ENCODE measurements at places on chromosomes 2 and 18.

GRCh38 chr2:134420259-134420658 is 166.4 kb downstream of the MGAT5 start:
- no peak for DNase-seq

DNA sequence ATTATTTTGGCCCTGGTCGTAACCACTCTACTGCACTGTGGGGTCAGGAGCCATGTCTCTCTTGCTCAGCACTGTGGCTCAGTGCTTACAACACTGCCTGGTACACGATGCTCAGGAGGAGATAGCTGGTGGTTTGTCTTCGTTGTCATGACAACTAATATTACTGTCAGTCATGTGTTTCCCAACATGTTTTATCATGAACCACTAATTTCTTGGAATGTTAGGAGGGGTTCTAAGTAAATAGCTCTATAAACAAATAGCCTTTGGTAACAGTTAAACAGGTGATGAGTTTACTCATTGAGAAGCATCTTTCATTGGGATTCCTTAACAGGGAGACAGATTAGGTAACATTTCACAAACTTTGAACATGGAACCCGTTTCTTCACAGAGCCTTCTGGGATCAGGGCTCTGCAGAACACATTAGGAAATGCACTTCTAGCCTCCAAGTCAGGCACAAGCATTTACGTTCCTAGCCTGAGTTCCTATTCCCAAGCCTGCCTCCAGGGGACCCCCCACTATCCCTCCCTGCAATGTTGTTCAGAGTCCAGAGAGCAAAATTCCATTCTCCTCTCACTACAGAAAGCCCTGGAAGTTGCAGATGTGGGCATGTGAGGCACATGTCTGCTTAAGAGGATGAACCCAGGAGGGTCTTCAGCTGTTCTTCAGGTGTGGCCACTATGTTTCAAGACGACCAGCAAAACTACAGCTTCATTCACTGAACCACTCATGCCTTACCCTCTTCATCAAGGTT is 6.4 kb upstream of the RBM44 start:
- DNase-seq = no peak

DNA sequence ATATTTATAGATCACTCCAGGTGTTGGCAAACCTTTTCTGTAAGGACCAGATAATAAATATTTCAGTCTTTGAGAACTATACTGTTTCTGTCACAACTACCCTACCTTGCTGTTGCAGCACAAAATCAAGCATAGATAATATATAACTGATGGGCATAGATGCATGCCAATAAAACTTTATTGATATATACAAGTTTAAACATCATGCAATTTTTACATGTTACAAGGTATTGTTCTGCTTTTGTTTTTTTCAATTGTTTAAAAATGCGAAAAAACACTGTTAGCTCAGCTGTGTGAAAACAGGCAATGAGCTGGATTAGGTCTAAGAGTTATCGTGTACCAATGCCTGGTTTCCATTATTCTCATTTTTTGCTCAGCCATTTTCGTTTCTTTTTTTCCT is 47.6 kb upstream of the FN1 start:
- no peak for DNase-seq

- no peak for DNase-seq
Measured at GRCh38 chr2:24448797-24449196, 42.3 kb upstream of the NCOA1 start.

GRCh38 chr2:153388246-153388645 is 90.3 kb downstream of the RPRM start:
- DNase-seq = no peak

GRCh38 chr2:104826016-104826415 is 27.9 kb upstream of the POU3F3 start:
- DNase-seq = no peak

GRCh38 chr2:201858281-201859184 is 52.2 kb downstream of the CDK15 start:
- peak; percentile 83 for DNase-seq
